RCC 7860 (cell line): ENCODE measurements at places on chromosomes 12 and 14.

- DNase-seq: no peak
Measured at GRCh38 chr14:51593397-51593796, 58.3 kb upstream of the FRMD6 start.

GRCh38 chr12:13687633-13688032 lies 293.8 kb downstream of the GRIN2B start:
- no peak for DNase-seq

DNA sequence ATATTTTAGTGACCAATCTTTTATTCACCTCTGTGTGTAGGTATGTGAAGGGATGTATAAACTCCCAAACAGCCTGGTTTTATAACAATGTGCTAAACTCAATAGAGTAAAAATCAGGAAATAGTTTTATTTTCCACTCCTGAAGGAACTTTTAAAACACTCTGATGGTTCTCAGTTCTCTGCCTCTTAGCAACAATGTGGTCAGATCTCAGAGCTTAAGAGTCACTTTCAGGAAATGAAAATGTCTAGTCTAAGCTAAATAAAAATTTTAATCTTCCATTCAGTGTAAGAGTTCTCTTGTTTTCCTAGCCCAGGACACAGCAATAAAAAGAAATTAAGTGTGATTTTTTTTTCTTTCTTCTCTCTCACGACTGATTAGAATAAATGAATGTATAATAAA lies 718.0 kb downstream of the C12orf50 start:
- DNase-seq: no peak

- DNase-seq: no peak
Measured at GRCh38 chr14:21846227-21846885, 172.7 kb upstream of the OR4E1 start.

DNA sequence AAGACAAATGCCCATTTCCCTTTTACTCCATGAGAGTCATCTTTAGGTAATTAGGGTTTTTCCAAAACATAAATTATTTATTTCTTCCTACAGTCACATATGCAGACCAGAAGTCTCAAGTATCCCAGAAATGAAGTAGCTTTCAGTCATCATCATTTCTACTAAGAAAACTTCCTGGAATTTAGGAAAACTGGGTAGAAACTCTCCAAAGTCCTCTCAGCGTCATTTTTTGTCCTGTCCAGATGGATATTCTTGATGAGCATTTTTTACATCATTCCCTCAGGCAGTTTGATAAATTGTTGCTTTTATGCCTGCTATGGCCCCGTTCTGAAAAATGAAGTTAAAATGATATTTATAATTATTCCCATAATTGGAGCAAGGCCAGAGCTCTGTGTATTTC lies 93.9 kb upstream of the DCN start:
- DNase-seq: no peak

DNA sequence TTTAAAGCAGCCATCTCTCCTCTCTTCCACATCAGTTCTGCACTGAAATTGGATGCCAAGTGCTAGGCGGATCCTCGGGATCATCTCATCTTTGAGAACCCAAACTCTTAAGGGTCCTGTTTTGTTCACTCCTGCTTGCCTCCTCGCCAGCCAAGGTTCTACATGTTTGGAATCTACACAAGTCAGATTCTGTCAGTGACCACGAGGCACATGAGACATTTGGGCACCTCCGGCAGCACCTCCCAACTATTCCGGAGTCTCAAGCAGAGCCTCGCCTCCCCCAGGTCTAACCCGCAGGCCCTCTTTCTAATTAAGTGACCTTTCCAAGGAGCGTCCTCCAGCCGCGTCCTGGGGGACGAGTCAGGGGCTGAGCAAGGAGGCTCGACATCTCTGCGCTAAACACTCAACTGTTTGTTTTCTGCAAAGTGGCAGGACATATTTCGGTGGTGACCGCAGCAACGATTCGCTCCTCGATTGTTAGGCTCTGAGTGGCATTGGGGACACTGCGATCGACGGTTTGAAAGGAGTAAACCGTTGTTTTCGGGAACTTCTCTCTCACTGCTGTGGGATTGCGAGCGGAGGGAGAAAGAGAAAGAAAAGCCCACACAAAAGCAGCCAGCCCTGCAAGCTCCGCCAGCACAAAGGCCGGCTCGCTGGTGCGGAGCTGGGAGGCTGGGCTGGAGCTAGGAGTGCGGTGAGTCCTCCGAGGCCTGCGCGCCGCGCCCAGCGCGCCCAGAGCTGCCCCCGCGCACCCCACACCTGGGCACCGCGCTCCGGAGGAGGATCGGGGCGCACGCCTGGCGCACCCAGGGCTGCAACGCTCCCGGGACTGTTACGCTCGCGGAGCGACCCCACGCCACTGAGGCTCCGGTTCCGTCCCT lies 640 bp downstream of the ARMH4 start:
- DNase-seq: no peak

DNA sequence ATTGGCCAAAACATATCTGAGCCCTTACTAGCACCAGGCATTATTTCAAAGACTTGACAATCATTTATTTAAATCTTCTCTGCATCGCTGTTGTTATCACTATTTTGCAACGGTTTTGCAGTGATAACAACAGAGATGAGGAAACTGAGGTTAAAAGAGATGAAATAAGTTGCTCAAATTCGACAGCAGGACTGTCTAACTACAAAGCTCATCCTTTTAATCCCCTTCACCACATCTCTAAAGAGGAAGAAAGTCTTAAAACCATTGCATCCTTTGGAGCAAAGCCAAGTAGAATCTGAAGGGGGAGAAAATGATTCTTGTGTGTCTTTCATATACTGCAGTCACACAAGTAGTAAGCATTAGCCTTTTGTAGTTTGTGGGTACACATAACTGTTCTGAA lies 14.8 kb upstream of the ETNK1 start:
- no peak for DNase-seq

DNA sequence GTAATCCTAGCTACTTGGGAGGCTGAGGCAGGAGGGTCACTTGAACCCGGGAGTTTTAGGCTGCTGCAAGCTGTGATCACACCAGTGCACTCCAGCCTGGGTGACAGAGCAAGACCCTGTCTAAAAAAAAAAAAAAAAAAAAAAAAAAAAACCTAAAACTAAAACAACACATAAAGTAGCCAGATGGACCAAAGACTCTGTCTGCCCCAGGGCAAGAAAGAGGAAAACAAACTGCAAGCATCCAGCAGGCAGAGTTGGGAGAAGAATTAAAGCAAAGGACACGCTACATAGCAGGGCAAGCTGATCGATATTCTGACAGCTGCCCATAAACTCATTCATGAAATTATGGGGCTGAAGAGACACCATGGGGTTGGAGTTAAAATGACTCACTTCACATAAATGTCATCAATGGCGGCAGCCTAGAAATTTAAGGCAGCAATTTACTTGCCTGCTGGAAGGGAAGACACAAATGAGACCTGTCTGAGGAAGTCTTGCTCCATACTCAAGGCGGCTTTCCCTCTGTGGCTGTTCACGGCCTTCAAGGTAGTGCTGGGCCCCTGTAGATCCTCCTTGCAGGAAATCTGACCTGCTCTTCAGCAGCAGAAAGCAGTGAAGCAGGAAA lies 259.1 kb upstream of the FKBP4 start:
- DNase-seq: no peak

DNA sequence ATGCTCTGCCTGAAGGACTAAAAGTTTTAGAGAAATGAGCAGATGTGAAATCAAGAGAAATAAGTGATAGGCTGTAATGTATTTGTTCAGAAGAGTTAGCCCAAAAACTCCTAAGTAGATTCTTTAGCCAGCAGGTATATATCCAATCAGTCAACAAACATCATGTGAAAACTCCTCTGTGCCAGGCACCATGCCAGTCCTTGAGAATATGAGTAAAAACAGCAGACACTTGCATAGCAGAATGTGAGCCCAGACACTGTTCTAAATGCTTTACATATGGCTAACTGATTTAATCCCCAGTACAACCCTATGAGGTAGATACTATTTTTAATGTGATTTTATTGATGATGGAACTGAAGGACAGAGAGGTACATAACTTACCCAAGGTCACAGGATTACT lies 329.8 kb downstream of the PAWR start:
- no peak for DNase-seq

- no peak for DNase-seq
Measured at GRCh38 chr12:93880853-93881522, 203.8 kb downstream of the CRADD start.

DNA sequence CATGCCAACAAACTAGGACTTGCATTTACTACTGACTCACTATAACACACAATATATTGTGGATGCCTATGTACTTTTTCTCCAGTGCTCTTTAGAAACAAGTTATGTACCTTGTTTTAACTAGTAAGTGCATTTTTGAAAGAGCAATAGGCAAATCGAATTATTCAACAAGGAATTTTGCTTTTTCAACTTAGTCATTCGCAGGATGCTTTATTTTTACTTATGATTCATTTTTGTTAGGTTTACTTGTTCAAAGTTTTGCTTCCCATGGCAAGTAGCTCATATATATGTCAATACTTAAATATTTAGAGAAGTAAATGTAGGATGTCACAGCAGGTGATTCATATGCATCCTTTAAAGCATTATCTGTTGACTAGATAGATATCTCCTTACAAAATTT lies 149.8 kb downstream of the PELI2 start:
- no peak for DNase-seq

GRCh38 chr12:19575337-19576243 lies 136.3 kb downstream of the AEBP2 start:
- peak; percentile 69 for DNase-seq

- DNase-seq: no peak
Measured at GRCh38 chr12:6584293-6584692, 16.2 kb upstream of the NOP2 start.

GRCh38 chr14:80077262-80077661 lies 134.0 kb downstream of the DIO2 start:
- no peak for DNase-seq

DNA sequence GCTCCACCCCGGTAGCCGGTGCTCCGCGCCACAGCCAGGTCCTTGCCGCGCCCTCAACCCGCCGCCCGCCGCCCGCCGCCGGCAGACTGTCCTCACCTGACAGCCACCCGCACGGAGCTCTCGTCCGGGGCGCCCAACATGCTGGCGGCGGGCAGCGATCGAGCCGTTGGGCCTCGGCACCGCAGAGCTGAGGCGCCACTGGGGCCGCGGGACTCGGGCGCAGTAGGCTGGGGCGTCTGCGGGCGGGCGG lies 164 bp downstream of the KIF21A start:
- no peak for DNase-seq

- DNase-seq: no peak
Measured at GRCh38 chr12:131105736-131106348, 152.1 kb downstream of the ADGRD1 start.

- no peak for DNase-seq
Measured at GRCh38 chr14:31949709-31950108, 127.4 kb upstream of the ARHGAP5 start.

DNA sequence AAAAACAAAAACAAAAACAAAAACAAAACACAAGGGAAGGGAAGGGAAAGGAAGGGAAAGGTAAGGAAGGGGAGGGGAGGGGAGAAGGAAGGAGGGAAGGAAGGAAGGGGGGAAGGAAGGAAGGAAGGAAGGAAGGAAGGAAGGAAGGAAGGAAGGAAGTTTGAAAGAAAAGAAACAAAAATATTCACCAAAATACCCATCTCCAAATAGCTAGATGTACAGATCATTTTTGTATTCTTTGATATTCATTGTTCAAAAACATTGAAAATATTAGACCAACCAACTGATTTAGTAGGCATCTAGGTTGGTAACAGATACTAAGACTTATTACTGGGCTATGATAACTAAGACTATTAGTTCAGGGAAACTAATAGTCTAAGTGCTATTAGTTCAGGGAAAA lies 39.1 kb upstream of the USP15 start:
- DNase-seq: no peak

GRCh38 chr12:215116-215515 lies 1.2 kb upstream of the SLC6A12 start:
- no peak for DNase-seq

DNA sequence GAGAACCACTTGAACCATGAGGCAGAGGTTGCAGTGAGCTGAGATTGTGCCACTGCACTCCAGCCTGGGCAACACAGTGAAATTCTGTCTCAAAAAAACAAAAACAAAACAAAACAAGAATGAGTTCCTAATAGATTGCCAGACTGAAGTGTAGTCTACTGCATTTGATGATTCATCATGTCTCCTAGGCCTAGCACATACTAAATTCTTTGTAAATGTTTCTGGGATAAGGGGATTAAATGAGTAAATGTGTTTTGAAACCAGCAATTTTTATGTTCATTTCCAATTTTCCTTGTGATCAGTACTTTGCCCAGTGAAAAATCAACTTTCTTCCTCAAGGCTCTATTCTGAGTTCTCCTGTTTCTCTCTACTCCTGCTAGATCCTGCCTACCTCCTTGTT lies 2.9 kb upstream of the DYRK2 start:
- no peak for DNase-seq

GRCh38 chr12:89289720-89290119 lies 62.6 kb downstream of the DUSP6 start:
- no peak for DNase-seq

GRCh38 chr14:104741803-104742251 lies 11.1 kb upstream of the SIVA1 start:
- no peak for DNase-seq

- no peak for DNase-seq
Measured at GRCh38 chr14:67487332-67487731, 1.2 kb downstream of the TMEM229B start.

DNA sequence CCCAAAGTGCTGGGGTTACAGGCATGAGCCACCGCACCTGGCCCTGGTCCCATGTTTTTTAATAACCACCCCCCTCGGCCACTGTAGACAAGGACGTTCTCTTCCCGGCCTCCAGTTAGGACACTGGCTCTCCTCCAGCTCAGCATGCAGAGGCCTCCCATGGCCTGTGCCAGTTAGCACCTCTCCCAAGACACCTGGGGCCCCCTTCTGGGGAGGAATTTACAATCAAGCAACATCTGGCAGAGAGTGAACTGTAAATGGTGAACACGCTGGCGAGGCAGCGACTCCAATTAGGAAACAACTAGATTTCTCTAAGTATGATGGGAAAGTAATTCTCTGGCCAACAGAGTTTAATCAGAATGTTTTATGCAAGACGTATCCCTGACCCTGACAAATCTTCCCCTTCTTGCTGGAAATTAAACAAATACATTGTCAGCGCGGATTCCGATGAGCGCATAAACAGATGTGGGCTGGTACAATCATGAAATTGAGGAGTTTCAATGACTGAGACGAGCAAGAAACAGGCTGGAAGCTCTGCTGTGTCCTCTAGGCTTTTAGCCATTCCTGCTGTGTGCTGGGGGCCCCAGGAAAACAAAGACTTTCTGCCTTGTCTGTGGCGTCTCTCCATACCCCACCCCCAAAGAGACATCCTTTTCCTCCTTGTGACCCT lies 61.7 kb upstream of the DLK1 start:
- DNase-seq: no peak

GRCh38 chr14:93156693-93157369 lies 27.9 kb downstream of the MOAP1 start:
- DNase-seq: no peak

DNA sequence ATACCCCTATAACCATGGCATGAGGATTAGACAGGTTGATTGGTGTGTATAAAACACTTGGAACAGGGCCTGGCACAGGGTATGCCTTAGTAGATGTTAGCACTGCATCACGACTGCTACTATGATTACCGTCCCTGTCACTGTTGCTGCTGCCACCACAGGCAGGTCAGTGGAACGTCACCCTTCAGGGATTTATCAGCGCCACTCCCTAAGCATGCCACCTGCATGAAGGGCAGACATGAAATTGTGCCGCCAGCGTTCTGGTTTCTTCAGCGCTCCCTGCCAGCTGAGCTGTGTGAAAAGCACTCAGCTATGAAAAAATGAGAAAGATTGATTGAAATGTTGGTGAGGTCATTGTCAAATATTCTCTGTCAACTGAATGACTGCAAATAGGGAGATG lies 477.0 kb downstream of the DPF3 start:
- DNase-seq: no peak
